ENCODE measurements at places on chromosomes 3 and 15.
A peak's percentile ranks its signal among the peaks of the same experiment; 100 is the strongest.

DNA sequence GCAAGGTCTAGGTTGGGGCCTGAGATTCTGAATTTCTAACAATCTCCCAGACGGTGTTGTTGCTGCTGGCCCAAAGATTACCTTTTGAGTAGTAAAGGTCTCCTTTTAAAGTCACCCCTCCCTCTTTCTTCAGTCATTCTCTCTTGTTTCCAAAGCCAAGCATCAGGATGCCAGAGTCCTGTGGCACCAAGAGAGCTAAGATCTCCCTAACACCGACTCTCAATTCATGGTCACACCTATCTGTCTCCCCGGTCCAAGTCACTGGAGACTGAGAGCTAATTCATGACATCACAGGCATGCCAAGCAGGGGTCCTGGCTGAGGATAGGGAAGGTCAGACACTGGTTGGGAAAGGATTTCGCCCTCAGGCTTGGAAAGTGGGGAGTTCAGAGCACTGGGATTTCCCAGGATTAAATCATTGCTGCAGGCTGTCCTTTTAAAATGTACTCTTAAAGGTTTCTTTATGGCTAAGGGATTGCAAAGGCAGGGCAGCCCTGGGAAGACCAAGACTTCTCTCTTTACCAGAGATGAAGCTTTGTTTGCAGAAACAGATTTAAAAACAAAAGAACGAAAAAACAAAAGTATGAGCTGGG lies 7.3 kb downstream of the SHOX2 start:
- DNase-seq = no peak

DNA sequence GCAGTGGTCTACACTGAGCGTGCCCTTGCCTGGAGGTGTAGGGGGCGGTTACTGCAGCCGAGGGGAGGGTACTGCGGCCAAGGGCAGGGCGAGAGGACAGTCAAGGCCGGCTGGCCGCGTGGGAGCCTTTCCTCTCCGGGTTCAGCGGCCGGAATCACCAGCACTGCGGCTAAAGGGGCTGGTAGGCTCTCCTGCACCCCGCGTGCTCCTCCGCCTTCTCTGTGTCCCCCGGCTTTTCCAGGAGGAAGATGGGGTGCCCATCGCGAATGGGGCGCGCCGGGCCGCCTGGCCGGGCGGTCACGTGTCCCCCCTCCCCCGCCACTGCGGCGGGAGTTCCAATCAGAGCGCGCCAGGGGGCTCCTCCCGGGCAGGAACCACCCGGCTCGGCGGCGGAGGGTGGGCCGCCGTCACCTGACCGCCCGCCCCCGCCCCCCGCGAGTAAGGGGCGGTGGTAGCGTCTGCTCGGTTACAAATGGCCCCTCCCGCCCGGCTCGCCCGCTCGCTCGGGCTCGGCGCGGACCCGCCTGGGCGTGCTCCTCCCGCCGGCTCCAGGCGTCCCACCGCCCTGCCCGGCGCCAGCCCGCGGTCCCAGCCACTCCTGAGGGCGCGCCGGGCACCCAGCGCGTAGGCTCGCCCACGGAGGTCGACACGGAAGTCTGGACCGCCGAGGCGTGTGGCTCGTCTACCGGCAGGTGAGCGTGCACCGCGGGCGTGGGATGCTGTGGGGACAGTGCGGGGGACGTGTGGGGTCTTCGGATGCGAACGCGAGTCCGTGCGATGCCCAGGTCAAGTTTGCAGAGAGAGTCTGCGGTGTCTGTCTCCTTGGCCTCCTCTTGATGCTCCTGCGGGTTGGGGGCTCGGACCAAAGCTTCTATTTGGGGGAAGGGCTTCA lies 242.6 kb upstream of the TOPAZ1 start:
- DNase-seq = no peak

DNA sequence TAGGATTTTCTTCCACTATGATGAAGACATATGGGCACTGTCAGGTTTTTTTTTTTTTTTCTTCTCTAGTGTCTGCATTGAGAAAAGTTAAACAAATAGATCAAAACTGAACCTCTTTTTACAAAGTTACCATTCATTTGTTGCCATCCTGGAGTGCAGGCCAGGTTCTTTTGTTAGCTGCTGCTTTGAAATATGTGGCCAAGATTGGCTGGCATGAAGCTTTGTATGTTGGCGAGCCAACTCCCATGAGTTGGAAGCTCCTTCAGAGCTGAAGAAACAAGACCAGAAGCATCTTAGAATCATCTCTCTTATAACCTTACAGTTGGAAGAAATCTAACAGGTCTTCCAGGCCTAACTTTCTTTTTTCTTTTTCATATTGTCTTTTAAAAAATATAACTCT lies 346.5 kb downstream of the THSD4 start:
- DNase-seq = no peak

GRCh38 chr15:92709110-92709790 lies 53.7 kb upstream of the FAM174B start:
- no peak for DNase-seq

DNA sequence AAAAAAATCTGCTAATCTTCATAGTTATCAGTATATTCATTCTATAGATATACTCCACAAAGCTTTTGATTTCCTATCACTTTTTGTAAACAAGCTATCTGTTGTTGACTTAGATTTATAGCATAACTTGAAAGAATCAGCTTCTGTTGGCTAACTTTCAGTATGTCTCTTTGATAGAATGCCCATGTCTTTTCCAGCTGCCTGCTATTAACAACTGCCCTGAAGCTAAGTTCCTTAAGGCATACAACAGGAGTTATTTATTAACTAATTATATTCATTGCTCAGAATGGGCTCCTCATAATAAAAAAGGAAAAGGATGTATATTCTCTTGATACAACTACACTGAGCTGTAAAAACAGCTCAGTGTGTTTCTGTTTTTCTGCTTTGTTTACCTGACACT lies 293.9 kb downstream of the TUSC7 start:
- no peak for DNase-seq

GRCh38 chr3:44992555-44993470 lies 16.8 kb downstream of the EXOSC7 start:
- DNase-seq = no peak

DNA sequence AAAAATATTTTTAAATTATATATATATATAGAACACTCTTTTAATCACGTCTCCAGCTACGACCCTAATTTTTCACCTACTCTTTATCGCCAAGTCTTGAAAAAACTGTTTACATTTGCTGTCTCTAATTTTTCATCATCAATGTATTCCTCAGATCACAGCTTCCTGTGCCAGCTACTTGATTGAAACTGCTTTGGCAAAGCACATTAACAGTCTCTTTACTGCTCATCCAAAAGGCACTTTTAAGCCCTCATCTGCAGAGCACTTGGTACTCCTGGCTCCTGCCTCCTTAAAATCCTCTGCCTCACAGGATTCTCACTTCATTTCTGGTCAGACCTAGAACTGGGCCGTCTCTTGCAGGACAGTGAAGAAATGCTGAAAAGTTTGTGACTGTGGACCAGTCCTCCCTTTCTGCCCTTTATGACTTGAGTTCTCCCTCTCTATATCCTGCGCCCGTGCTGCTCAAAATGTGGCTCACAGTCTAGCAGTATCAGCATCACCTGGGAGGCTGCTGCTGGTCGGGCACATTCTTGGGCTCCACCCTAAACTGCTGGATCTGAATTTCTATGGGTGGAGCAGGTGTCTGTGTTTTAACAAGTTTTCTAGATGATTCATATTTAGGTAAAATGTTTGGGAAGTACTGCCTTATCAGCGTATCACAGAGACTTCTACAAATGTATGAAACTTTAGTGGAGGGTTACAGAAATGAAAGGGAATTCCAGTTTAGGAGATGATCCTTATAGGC lies 196.8 kb downstream of the ADAMTSL3 start:
- DNase-seq = no peak

- DNase-seq = no peak
Observed at GRCh38 chr3:188631291-188632010, 477.5 kb downstream of the LPP start.

GRCh38 chr3:66432041-66432766 lies 68.6 kb downstream of the LRIG1 start:
- DNase-seq = no peak

DNA sequence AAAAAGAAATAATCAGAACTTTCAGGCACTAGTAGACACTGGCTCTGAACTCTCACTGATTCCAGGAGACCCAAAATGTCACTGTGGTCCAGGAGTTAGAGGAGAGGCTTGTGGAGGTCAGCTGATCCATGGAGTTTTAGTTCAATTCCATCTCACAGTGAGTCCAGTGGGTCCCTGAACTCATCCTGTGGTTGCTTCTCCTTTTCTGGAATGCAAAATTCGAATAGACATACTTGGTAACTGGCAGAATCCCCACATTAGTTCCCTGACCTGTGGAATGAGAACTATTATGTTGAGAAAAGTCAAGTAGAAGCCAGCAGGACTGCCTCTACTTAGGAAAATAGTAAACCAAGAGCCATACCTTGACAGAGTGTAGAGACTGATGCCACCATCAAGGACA lies 87.3 kb upstream of the OXTR start:
- DNase-seq = no peak

GRCh38 chr15:92882697-92883162 lies 17.4 kb upstream of the CHD2 start:
- no peak for DNase-seq

DNA sequence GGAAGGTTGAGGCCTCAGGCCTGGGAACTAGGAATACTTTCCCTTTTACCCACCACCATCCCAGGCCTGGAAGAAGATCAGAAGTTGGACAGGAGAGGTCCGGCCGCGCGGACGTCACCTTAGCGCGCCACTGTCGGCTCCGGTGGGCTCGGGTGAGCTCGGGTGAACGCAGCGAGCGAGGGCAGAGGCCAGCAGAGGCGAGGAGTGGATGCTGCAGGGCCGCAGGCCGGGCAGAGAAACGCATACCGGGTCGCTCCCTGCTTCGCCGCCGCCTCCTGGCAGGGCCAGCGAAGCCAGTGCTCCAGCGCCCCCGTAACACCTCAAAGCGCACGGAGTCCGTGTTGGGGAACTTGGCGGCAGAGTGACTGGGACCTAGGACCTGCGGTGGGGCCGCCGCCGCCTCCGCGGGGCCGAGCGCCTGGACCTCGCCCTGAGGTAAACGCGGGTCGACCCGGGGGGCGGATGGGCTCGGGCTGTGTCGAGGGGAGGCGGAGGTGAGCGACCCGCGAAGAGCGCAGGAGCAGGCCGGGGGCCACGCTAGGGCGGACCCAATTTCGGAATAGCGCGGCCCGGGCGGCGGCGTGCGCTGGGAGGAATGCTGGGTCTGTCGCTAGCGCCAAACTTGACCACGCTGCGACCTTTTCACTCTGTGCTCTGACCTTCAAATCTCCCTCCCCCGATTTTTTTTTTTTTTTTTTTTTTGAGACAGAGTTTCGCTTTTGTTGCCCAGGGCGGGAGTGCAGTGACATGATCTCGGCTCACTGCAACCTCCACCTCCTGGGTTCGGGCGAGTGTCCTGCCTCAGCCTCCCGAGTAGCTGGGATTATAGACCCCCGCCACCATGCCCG lies 1.6 kb downstream of the CYP11A1 start:
- DNase-seq = no peak

GRCh38 chr3:195064300-195064931 lies 206.5 kb downstream of the XXYLT1 start:
- DNase-seq = no peak

DNA sequence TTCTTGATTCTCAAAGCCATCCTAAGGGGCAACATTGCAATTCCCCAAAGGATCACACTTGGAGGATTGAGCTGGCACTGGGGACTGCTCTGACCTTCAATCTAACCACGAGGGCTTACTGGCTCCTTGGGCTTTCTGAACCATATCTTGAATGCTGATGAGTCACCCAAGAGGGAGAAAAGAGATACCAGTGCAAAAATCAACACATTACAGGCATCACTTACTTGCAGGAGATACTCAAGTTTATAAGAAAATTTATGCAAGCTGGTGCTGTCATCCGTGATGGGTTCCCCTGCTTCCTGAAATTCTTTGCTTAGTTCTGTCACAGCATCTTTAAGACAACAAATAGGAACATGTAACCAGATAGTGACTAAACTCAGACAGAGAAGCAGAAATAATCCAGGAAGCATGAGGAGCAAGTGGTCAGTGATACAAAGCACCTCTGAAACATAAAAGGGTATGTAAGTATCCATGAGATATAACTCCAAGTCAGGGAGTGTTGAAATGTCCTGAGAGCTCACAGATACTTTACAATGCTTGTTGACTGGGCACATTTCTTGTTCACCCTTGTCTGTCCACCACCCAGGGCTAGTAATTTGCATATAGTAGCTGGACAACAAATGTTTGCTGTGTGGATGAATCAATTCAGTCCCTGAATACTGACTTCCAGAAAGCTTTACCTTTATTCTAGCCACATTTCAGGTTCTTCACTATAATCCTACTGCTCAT lies 14.1 kb downstream of the FYCO1 start:
- no peak for DNase-seq

DNA sequence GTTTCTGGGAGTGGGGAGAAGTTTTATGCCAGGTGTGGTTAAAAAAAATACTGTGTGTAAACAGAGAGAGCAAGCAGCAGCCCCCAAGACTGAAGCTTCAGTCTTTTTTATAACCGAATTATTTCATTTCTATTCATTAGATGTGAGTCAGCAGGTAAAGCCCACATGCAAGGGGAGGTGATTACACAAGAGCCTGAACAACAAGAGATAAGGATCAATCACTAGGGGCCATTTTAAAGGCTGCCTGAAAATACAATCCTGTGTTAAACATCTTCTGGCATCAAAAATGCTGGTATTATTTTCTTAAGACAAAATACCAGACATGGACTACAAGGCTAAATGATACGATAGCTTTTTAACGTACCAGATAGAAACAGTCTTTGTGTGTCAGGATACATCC lies 217.3 kb downstream of the SUCLG2 start:
- DNase-seq = no peak

GRCh38 chr15:69117431-69117871 lies 43.0 kb upstream of the GLCE start:
- DNase-seq = no peak

DNA sequence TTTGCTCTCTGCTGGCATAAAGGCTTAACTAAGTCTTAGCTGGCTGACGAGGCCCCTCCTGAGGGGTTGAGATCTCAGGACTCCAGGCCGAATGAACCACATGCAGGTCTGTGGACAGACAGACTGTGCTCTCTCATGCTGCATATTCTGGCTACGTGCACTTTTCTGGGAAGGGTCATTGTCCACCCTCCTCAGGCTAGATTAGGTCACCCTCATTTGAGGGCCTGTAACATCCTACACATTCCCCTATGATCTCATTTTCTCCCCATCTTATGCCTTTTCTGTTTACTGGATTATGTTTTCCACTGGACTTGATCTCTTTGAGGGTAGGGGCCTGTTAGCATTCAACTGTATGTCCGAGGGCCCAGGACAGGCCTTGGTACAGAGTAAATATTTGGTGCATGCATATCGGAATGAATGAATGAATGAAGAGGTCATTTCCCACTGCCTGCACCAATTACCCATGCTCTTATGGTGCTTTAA lies 13.7 kb downstream of the EEFSEC start:
- DNase-seq = no peak

- DNase-seq = no peak
Observed at GRCh38 chr15:57236561-57237300, 139.6 kb upstream of the CGNL1 start.

GRCh38 chr15:58686286-58686685 lies 63.2 kb downstream of the ADAM10 start:
- no peak for DNase-seq

GRCh38 chr3:122132949-122133540 lies 50.4 kb upstream of the CASR start:
- no peak for DNase-seq

DNA sequence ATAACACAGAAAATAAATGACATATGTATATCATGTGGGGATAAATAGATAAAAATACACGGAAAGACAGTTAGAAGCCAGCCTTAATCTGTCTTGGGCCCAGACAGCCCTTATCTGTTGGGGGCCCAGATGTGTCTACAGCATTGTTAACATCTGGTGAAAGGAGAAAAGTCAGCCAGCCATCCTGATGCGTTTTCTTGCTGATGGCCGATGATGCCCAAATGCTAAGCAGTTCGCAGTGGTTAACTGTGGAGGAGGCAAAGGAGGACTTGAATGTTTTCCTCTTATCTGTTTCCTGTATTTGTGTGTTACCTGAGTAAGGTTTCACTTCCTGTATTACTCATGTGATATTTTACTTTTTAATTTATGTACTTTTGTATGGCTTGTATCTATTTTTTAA lies 46.2 kb downstream of the NOX5 start:
- peak; percentile 25 for DNase-seq

Measured in CD4-positive, alpha-beta T cell treated with Interleukin-17A for 1 hour (primary cell).